AG20443 (cell line): ENCODE measurements at places on chromosomes 4 and X.

DNA sequence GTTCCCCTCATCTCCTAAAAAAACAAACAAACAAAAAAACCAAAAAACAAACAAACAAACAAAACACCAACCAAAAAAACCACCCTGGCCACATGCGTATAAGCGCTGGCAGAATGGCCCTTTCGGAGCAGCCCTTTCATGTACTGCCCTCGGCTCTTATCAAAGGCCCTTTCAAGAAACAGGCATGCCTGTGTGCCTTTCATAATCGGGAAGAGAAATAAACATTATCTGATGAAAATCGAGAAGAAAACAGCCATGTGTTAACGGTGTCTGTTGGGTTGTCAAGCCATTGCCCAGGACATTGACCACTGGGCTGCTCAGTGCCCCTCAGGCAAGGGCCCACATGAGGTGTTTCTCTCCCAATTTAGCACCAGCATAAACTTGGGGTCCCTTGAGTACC is 68.3 kb downstream of the PJA1 start:
- no peak for DNase-seq

DNA sequence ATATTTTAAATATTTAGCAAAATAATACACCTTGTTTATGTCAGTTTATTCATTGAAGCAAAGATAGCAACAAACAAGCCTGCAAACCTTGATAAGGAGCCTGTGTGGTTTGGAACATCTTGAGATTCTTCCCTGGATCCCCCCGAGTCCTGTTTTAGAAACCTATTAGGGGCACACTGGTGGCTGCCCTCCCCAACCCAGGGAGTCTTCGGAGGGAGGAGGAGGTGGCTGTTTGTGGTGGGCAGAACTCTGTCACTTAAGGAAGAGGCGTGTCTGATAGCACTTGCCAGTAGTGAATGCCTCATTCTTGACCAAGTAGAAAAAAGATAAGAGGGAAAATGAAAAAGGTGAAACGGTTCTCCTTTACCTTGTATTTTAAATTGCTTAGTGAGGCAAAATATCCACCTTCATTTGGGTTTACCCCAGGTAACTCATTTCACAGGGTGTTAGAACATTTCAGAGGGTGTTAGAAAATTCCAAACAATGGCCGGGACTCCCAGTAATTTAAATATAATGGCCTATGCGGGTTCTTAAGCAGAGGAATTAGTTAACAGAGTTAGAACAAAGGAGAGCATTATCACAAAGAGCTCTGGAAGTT is 10.4 kb downstream of the KIT start:
- DNase-seq: no peak

- no peak for DNase-seq
These were observed 18.3 kb upstream of the ADAMTS3 start for GRCh38 chr4:72587334-72587733.

DNA sequence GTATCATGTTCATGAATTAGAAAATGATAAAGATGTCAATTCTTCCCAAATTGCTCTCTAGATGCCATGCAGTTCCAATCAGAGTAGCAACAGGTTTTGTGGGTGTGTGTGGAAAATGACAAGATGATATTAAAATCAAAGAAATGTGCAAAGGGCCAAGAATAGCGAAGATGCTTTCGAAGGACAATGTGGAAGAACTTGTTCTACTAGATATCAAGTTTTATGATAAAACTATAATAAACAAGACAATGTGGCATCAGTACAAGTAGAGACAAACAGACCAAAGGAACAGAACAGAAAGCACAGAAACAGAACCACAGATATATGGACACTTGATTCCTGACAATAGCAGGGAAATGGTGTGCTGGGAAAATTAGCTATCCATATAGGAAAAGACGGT is 9.0 kb downstream of the TAB3 start:
- DNase-seq: no peak

- no peak for DNase-seq
These were observed 4.9 kb upstream of the MAGEB17 start for GRCh38 chrX:16162391-16162790.

GRCh38 chr4:14646831-14647230 is 355.4 kb upstream of the CPEB2 start:
- no peak for DNase-seq

DNA sequence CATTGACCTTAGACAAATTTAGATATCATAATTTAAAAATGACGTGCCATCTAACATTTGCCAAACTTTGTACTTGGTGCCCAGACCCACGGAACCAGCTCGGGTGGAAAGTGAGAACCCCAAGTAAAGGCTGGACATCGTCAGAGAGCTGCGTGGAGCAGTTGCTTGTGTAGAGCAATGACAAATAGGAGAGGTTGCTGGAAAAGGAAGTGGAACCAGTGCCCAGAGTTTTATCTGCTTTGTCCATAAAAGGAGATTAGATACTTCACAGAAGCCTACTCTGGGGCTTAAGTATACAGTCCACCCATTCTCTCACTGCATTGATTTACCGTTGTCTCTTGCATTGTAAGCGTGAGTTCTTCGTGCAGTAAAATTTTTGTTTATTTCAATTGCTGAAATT is 5.4 kb upstream of the TBC1D1 start:
- DNase-seq: no peak

- peak; percentile 45 for DNase-seq
These were observed at the start of gene NBDY for GRCh38 chrX:56729152-56729850. NBDY (plus strand) TSS chrX:56729243; CDS start chrX:56729354, 111 bp downstream.

- no peak for DNase-seq
These were observed 95.0 kb downstream of the GEMIN8 start for GRCh38 chrX:13934731-13935130.

- peak; percentile 74 for DNase-seq
These were observed at the start of gene PRKX for GRCh38 chrX:3713225-3713936. PRKX (minus strand) TSS chrX:3713649; CDS start chrX:3713253, 396 bp downstream.

DNA sequence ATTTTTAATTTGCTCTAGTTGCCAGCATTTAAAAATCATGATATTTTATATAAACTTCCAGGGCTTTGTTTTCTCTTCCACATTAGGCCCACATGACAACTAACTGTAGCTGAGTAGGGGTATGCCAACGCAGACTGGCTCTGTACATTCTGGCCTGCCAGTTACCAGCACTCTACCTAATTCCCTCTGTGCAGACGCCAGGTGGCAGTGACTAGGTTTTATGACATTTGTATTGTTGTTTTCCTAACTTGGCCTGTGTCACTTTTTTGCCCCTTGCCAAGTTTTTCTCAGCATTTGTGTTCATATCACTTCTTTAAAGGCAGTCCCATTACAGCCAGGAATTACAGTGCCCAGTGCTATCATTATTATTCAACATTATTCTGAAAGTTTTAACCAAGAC is 347.5 kb downstream of the NKX6-1 start:
- no peak for DNase-seq

DNA sequence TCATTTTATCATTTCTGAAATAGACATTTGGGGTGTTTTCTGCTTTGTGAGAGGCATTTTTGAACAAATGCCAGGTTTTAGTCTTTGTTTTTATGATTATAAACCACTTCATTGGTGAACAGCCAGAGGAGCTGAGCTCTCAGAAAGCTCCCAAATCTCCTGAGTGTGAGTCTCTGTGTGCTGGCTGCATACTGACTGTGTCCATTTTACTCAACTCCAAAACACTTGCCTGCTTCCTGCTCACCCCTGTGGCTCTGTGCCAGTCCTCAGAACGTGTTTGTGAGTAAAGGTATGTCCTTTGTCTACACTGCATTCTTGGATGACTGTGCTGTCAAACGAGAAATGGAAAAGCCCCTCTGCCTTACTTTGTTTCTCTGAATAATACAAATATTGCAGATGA is 5.4 kb upstream of the LRAT start:
- no peak for DNase-seq

DNA sequence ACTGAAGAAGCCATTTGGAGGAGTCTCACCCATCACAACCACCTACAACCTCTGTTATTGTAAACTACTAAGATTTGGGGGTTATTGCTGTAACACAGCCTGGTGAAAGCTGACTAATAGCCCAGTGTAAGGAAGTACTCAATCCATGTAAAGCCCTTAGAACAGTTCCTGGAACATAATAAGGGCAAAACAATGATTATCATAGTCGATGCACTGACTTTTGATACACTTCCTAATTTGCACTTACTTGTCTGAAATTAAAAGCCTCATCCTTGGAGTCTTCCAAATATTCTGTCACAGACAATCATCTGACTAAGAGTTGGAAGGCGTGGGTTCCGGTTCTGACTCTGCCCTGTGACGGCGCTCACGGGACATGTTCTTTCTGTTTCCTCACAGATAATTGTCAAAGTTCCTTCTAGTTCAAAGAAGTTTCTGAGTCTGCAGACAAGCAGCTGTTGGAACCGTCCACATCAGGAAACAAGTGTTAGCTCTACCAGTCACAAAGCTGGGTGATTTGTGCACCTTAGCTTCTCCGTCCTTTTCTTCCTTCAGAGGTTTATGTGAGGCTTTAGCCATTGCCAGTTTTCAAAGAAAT is 33.4 kb upstream of the RASGEF1B start:
- no peak for DNase-seq

GRCh38 chrX:150036181-150036580 is 97.9 kb upstream of the EOLA2 start:
- DNase-seq: peak; percentile 31

DNA sequence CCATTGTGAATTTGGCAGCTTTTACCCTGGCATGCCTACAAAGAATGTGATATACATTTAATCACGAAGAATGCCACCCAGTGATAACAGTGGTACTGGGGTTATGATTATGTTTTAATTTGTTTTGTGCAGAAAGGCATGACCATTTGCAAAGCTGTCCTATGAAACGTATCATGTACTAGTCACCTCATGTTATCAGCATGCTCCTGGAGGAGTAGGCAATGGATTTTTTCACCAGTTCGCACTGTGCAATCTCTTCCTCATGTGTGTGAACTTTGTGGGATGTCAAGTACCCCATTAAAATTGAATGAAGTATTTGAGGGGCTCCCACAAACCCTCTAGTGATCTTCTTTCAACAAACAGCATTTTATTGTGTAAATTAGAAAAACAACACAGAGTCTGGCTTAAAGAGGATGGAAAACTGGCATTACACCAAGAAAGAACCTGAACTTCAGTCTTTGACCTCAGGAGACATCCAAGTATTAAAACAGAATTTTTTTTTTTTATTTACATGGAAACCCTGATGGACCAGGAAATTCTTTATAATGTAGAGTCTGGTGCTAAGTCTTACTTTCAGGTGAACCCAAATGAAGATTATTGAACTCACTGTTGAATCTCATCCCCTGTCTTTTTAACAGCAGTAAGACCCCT is 200.6 kb upstream of the PGRMC2 start:
- no peak for DNase-seq

DNA sequence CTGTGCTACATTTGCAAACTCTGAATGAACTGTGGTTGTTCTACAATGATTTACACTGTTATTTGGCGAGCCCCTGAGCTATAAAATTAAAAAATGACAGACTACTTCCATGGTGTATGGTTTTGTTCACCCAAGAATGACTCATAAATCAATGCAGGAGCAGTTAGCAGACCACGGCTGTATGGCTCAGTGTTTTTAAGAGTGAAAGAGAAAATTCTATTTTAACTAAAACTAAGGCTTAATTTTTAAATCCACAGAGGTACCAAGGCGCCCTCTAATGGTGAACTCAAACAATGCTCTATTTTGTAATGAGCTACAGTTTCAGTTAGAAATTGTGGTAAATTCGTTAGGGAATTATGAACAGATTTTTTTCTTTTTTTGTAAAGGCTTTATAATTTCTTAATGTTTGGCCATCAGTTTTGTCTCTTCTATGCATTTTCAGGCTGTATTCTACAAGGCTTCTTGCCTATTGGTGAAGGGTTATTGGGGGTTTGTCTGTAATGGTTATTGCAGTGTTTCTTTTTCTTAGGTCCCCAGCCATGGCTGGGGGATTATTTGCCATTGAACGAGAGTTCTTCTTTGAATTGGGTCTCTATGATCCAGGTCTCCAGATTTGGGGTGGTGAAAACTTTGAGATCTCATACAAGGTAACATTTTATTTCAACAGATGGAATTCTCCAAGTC is 32.5 kb downstream of the HMGB2 start:
- DNase-seq: peak; percentile 35

- DNase-seq: peak; percentile 82
These were observed 47.2 kb downstream of the SLC34A2 start for GRCh38 chr4:25702848-25703247.

- DNase-seq: no peak
These were observed 243.1 kb upstream of the CTSO start for GRCh38 chr4:156196722-156197121.

DNA sequence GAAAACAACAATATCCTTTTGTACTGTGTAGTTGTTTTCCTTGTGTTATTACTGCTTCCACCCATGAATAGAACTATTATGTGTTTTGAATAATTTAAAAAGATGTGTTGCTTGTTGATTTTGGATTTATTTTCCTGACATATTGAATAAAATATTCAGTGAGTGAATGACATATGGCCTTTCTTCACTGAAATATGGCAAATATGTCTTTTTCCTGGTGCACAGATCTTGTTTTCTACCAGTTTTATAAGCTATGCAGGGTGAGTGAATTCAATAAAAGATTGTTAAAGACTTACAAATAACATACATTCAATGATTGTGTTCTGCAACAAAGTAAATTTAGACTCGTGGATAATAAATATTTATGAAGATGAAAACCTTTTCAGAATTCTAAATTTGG is 1216.3 kb upstream of the ADGRL3 start:
- DNase-seq: no peak

DNA sequence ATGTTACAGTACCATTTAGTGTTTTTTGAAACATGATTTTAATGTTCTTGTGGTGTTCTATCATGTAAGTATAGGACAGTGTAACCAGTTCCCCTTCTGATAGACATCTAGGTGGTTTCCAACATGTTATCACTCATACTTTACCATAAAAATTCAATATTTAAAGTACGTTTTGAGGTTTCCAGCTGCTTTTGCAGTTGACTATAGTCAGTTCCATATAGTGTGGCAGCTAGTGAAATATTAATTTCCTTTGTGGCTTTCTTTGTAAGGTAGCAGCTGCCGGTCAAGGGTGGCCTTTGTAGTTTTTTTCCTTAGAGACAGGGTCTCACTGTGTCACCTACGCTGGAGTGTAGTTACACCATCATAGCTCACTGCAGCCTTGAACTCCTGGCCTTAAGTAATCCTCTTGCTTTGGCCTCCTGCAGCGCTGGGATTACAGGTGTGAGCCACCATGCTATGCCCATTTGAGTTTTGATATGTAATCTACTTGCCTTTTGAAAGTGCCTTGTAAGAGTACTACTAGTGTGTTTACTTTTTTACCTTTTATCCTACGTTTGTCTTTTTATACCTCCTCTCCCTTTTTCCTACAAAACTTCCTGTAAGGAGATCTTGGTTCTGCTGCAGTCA is 63.0 kb downstream of the ARHGAP10 start:
- no peak for DNase-seq

DNA sequence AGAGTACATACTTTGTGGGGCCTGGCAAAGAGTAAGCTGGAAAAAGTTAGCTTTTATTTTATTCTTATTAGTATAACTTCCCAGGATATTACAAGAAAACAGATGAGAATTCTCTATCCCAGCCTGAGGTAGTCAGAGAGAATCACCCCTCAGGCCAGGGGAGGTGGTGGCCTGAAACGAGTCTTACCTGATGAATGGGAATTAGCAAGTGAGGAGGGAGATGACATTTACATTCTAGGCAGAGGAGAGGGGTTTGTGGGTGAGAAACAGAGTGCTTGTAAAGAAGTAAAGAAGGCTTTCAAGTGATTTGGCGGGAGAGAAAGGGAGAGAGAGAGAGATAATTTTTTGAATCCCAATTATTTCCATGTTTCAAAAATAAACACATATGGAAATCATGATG is 39.3 kb upstream of the PDK3 start:
- no peak for DNase-seq
